ENCODE measurements at places on chromosomes 3 and 15.

GRCh38 chr3:194093842-194094241, 42.1 kb upstream of the HES1 start:
- no peak for DNase-seq

- DNase-seq: no peak
Measured at GRCh38 chr15:44058126-44058525, 136.9 kb downstream of the FRMD5 start.

DNA sequence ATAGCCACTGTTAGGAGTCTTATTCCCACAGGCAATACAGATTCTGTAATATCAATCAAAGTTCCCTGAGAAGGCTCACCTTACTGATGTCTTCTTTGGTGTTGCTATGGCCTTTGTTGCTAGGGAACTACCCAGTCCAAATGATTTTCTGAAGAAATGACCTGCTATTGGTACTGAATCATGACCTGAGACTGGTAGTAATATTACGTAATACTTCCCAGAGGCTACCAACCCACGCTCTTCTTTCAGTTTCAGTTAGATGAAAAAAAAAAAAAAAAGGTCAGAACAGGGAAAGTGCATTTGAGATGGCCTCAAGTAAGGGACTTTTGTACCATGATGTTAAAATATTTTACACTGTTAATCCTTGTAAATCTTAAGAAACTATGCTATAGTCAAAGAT, 1092.5 kb upstream of the EPHA6 start:
- no peak for DNase-seq

DNA sequence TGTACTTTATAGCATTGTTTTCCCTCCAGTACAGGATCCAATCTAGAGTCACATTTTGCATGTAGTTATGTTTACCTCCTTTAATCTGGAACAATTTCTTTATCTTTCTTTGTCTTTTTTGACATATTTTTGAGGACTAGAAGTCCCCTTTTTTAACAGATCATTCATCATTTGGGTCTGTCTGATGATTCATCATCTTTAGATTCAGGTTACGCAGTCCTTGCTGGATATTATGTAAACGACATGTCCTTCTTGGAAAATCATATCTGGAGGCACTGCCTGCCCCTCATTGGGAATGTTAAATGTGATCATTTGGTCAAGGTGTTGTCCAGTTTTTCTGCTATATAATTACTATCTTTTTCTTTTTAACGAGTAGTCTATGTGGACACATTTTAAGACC, 18.3 kb downstream of the TGM4 start:
- no peak for DNase-seq

DNA sequence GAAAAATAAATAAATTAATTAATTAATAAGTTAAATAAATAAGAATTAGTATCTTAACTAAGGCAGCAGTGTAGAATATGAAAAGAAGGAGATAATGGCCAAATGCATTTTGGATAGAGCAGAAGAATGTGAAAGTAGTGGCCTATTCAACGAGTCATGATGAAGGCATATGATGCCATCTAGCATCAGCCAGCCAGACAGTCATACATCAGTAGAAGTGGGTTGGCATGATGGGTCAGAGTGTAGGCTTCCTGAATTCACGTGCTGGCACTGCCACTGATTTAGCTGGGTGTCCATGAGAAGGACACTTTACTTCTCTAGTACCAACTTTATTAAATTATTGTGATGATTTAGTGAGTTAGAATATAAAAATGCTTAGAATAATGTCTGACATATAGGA, 256.1 kb upstream of the ARPP21 start:
- DNase-seq: no peak

DNA sequence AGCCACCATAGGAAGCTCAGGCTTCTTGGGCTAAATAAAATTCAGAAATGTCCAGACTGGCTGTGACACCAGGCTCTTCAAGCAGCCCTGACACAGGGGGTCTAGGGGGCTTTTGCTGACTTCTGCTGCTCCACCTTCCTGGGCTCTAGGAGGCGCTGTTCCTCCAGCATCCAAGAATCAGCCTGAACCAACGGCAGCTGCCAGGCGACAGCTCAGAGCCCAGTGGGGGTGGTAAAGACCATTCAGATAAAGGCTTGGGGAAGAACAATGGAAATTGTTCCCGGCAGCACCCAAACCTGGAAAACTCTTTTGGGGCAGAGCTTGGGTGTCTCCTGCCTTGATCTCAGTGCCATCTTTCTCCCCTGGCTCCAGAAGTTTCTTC, 21.6 kb upstream of the PSTPIP1 start:
- DNase-seq: peak; percentile 86

DNA sequence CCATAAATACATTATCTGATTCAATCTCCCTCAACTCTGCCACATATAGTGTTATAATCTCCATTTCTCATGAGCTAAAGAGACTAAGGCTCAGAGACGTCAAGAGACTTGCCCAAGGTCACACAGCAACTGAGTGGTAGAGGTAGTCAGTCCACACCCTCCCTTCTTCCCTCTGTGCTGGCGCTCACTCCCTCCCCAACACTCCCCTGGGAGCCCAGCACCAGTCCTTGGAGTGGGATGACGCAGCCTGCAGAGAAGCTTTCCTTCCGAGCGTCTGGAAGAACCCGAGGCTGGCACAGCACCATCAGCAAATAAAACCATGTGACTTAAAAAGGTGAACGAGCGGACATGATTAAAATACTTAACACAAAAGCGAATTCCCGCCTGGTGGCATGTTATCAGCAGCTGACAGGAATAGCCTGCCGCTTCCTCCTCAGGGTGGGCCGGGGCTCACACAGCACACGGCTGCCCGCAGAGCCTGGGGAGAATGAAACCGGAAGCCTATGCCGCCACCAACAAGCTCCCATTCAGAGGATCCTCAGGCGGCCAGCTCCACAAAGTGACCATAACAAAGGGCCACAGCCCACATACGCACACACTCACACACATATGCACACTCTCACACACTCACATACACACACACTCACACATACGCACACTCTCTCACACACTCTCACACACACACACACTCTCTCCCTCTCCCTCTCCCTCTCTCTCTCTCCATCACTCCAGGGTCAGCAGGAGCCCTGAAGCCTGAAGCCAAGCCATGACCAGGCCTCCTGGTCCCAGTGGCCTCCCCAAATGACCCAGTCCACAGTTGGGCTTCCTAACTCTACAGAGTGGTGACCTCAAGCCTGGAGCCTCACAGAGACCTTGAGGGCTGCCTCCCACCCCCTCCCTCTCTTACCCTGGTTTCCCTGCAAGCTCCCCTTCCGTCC, 120.5 kb downstream of the XXYLT1 start:
- peak; percentile 53 for DNase-seq

- no peak for DNase-seq
Measured at GRCh38 chr15:64697911-64698369, 77.4 kb downstream of the RBPMS2 start.

DNA sequence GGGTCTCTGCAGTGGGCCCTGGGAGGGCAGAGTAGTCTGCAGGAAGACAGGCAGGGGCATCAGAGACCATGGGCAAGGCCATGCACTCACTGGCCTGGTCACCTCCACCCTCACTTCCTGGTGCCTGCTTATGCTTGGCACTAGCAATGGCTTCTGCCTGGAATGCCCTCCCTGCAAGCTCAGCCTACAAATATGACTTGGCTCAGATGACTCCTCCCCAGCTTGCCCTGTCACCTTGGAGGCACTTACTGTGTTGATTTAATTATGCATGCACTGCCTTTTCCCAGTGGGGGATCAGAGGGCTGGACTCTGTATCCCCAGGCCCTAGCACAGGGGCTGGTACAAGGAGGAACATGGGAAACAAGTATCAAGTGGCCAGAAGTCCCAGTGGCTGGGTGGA, 7.8 kb downstream of the C3orf18 start:
- no peak for DNase-seq

- DNase-seq: no peak
Measured at GRCh38 chr3:172087602-172088580, 48.5 kb downstream of the FNDC3B start.

- DNase-seq: no peak
Measured at GRCh38 chr3:156376199-156376598, 178.7 kb downstream of the SSR3 start.

DNA sequence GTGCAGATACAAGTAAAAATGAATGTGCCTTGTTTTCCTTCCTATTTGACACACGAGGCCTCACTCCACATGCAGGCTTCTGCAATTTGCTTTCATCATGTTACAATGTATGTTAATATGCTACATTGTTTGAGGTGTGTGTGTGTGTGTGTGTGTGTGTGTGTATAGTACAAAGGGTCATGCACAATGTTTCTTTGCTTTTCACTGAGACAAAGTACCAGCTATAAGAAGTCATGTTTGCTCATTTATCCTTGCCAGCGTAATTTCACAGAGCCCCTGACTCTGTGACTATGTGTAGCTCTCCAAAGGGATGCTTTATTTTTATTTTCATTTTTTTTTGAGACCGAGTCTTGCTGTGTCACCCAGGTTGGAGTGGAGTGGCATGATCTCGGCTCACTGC, 38.0 kb upstream of the NEDD4 start:
- DNase-seq: no peak

DNA sequence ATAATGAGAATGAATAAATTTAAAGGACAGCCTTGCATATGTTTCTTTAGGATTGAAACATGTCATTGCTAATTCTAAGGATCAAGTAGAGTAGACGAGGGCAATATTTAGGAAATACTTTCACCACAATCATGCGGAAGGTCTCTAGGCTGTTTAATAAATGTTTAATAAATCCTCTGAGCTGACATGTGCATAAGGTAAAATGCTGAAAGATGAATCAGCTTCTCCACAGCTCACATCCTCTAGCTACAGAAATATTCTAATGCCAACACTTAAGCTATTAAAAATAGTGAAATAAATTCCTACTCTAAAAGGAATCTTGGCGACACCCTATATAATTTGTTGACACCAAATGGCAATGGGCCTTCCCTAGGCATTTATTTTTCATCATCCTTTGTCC, 407.3 kb downstream of the TBL1XR1 start:
- DNase-seq: no peak

GRCh38 chr3:196660381-196661166, 21.1 kb downstream of the NRROS start:
- no peak for DNase-seq

DNA sequence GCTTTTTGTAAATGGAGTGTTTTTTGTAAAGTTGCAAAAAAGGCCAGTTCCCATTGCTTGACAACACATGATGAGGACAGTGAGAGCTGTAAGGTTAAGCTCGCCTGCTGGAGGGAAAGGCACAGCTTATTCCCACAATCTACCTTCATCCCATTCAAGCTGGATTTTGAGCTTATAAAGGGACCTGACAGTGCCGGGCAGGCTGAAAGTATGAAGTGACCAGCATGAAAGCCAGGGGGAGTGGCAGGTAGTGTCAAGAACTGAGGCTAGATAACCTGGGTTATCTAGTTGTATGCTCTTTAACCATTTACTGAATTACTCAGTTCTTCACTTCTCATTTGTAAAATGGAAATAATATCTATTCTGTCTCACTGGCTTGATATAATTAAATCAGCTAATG, 52.3 kb upstream of the KPNA4 start:
- DNase-seq: no peak

DNA sequence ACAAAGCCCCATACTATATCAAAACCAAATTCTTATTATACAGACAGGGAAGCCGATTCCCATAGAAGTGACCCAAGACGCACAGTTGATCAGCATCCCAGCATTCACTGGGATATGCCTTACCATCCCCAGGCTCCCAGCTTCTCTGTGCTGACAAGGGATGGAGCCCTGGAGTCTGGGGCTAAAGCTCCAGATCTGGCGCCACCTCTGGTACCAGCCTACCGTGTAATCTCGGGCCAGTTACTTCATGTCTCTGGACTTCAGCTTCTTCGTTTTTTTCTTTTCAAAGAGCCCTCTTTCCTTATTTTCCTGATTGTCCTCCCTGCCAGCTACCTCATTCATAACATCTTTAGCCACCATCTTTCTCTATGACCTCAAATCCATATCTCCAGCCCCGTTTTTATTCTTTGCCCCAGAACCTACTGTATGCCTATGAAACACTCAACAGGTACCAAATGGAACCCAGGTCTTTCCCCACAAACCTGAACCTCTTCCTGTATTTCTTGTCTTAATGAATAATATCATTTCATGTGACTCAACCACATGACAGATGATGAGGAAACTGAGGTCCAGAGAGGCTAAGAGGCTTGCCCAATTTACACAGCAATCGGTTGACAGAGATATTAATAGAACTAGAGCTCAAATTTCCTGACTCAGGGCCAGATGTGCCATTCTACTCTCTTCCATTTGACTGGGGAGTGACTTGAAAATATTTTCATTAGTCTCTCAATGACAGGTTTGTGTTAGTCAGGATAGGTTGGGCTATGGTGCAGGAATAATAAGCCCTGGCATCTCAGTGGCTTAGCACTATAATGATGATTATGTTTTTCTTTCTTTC, 85.4 kb upstream of the TLE3 start:
- DNase-seq: no peak

GRCh38 chr3:48232734-48233133, 8.2 kb upstream of the ZNF589 start:
- peak; percentile 24 for DNase-seq

DNA sequence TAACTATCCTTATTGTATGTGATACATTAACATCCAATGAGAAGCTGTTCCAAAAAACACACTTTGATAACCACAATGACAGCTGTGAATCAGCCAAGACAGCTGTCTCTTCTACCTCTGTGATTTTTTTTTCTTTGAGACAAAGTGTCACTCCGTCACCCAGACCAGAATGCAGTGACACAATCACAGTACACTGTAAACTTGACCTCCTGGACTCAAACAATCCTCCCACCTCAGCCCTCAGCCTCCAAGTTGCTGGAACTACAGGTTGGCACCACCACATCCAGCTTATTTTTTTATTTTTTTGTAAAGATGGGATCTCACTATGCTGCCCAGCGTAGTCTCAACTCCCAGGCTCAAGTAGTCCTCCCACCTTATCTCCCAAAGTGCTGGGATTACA, 73.5 kb upstream of the TMCO5A start:
- no peak for DNase-seq

DNA sequence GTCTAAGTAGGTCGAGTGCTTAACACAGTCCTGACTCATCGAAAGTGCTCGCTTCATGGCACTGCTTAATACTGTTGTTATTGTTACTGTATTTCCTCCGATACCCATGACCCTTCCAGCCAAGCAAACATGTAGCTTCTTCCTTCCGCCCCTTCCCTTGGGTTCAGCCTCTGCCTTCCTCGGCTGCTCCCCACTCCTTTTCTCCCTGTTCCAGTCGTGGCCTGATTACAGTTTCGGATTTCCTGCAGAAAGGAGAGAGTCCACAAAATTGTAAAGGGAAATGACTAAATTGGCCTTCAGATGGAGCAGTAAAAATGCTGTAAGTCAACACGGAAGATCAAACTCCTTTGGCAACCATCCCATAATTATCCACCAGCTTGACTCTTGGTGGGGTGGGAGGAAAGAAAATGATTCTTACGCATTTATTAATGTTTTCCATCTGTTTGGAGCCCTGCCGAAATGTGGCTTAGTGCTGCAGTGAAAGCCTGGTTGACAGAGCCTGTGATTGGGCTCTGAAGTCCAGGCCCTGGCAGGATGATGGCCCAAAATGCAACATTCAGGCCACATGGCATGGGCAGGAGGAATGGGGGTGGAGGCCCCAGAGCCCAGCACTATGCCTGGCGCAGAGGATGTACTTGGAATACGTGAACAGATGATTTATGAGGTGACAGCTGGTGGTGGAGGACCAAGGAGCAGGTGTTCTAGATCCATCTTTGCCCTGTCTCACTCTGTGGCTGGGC, 37.6 kb downstream of the FAM3D start:
- no peak for DNase-seq

Measured in natural killer cell (primary cell).